CD4-positive, alpha-beta T cell treated with Interleukin-21 for 1 hour (primary cell): ENCODE measurements at places on chromosomes 2 and 18.

GRCh38 chr18:63439334-63439733, 17.1 kb upstream of the VPS4B start:
- DNase-seq = peak; percentile 66

DNA sequence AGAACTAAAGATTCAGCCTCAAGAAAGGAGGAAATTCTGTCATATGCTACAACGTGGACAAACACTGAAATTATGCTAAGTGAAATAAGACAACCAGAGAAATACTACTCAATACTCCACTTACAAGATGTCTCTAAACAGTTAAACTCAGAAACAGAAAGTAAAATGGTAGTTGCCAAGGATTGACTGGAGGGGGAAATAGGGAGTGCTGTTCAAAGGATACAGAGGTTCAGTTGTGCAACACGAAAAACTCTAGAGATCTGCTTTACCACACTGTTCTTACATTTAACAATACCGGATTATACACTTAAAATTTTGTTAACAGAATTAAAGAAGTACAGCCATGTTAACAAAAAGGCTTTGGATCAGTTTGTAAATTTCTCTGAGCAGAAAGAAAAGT, 39.8 kb upstream of the C2orf15 start:
- DNase-seq = no peak

GRCh38 chr18:13800505-13801259, 23.3 kb upstream of the MC5R start:
- peak; percentile 18 for DNase-seq

- no peak for DNase-seq
Observed at GRCh38 chr2:232568161-232568560, 17.7 kb downstream of the EIF4E2 start.

DNA sequence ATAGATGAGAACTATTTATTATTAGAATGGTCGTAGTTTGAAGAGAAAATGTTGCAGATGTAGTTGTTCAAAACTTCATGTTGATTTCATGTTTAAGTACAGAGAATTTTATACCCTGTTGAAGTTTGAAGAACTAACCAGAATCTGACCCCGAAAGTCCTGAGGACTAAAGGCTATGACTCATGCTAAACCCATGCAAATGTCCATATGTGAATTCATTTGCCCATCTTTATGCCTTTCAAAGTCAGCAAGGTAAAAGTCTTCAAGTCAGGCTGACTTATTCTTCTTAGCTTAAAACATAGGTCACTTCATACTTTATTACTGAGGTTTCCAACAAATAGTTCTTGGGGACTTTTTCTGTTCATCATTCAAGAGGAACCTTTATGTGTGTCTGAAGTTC, 185.5 kb downstream of the CCDC85A start:
- DNase-seq = no peak

DNA sequence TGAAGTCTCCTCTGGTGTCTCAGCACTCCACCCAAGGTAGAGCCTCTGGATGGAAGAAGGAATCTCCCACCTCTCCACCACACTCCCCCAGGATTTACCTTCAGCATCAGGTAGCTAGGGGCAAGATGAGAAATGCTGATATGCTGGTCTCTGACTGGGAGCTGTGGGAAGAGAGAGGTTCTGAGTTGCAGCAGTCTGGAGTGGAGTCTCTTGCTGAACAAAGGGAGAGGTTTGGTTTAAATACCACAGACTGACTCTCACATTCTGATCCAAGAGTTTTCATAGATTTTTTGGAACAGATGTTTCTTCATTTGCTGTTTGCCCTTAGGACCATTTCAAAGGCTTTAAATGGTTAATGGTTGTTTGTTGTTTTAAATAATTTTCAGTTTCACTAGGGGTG, 1.1 kb upstream of the CFLAR start:
- DNase-seq = no peak

DNA sequence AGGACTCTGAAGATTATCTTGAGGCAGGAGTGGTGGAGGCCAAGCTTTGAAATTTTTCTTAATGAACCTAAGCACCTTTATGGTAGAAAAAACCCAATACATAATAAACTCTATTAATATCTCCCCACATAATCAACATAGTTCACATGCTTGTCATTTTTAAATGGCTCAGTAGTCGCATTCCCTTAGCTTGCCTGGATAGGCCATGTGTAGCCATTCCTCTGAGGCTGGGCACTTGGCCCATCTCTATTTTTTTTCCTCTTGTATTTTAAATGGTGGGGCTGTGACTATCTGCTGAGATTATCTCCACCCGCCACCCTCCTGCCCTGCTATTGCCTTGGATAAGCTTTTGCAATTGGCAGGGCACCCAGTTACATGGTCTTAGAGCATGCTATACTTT, 143.1 kb downstream of the FHOD3 start:
- no peak for DNase-seq

DNA sequence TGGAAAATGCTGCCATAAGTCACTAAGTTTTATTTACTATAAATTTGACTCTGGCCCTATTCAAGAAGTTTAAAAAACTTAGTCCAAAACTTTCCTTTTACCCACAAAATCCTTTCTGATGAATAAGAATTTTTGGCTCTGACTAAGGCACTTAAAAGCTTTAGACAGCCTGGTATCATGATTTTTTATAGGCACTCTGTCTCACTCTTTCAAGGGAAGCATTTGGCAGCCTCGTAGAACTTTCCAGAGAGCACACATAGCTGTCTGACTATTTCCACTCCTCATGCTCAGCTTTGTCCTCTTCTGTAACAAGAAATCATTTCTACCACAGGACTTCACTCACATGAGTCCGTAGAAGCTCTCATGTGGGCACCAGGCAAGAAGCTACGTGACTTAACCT, 32.3 kb upstream of the XDH start:
- DNase-seq = no peak

GRCh38 chr2:71643674-71644357, 190.5 kb downstream of the DYSF start:
- DNase-seq = no peak

DNA sequence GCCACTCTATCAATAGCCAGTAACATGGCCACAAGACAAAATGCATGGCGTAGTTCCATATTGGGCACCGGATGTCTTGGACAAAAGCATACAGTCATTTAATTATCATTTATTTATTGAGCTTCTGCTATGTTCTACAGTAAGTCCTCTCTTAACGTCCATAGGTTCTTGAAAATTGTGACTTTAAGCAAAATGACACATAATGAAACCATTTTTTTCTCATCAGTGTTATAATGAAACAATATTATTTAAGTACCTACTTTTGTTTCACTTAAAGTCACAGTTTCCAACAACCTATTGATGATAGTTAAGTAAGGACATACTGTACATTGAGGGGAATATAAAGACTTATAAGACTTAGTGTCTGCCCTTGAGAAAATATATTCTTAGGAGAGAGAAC, 84.9 kb downstream of the XRCC5 start:
- DNase-seq = no peak

GRCh38 chr2:40420478-40420877, 31.4 kb downstream of the SLC8A1 start:
- DNase-seq = no peak

- no peak for DNase-seq
Observed at GRCh38 chr2:241037498-241037897, 39.1 kb downstream of the SNED1 start.

- no peak for DNase-seq
Observed at GRCh38 chr2:231688719-231689118, 19.6 kb upstream of the PTMA start.
